Head of caudate nucleus (tissue), 42 donors: ENCODE measurements at places on chromosomes 7 and 10.

GRCh38 chr10:127991543-127992255 lies 84.8 kb downstream of the PTPRE start:
- DNase-seq, result no peak

- DNase-seq, result no peak
Measured at GRCh38 chr7:71527213-71527612, 395.3 kb downstream of the GALNT17 start.

GRCh38 chr7:157401567-157402387 lies 65.0 kb downstream of the DNAJB6 start:
- no peak for DNase-seq

DNA sequence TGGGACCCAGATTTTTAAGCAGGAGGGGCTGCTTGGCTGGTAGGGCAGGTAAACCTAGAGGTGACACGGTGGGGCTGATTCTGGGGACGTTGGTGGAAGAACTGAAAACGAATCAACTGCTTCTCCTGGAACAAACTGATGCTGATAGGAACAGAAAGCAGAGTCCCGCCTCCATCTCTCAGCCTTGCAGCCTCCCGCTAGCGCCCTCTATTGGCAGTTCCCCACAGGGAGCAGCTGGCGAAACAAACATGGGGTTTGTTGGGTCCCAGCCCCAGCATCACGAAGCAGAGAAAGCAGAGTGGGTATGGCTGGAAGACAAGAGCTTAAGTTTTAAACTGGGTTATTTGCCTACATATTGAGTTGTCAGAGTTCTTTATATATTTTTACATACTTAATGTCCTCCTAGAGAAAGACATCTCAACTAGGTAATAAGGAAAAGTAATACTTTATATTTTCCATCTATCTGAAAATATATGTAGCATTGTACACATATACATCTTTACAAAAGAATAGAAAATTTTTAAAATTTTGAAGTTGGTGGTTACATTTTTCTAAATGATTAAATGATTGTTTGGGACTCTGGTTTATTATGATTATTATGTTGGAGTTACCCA lies 42.3 kb upstream of the FOXI2 start:
- DNase-seq, result no peak

DNA sequence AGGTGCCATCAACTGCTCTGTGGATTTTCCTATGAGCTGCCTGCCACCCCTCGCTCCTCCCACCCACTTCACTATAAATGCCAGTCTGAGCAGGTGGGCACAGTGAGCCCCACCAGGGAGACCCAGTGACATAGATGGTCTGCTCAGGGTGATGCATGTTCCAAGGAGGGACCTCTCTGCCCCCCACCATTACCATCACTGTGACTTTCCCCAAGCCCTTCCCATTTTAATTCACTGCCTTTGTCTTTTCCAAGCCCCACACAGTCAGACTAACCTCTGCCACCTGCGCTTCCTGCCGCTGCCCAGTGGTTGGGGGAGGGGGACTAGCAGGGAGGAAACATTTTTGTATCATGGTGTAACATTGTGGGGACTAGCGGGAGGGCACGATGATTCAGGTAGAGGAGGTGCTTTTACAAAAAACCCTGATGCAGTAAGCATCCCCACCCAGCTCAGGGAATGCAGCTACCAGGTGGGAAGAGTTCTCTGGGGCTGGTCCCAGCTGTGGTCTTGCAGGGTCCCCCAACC lies 24.6 kb downstream of the PRSS2 start:
- DNase-seq, result no peak

DNA sequence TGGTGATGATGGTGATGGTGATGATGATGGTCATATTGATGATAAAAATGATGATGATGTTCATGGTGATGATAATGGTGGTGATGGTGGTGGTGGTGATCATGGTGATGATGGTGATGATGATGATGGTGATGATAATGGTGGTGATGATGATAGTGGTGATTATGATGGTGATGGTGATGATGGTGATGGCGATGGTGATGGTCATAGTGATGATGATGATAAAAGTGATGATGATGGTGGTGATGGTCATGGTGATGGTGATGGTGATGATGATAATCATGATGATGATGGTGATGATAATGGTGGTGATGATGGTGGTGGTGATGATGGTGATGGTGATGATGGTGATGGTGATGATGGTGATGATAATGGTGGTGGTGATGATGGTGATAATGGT lies 478.7 kb downstream of the TYW1 start:
- no peak for DNase-seq

GRCh38 chr7:1275451-1276381 lies 43.0 kb downstream of the UNCX start:
- DNase-seq, result no peak
